Cortex of kidney (tissue), 1 donor: ENCODE measurements at places on chromosomes 7 and 10.

DNA sequence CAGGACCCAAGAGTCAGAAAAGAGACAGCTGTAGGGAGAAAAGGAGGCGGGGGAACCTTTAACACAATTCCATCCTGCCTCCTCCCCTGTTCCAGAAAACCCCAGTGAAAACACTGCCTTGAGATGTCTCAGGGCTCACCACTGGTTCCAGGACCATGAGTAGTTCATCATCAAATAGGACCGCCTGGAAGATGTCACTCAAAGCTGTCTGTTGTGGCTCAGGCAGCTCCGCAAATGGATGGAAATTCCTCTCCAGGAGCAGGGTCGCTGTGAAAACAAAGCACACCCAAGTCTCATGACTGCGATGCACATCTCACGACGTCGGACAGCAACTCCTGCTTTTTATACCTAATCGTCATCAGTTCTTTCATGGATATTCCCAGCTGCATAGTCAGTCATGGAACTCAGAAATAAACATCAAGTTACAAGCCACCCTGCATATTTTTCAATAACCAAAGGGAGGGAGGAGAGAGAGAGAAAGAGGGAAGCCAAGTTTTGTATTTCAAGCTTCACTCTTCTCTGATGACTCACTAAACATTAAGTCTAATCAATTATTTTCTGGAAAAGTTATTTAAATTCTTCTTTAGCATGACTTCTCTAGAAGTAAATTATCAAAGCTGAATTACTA is 49.2 kb downstream of the GSDME start:
- no peak for DNase-seq

GRCh38 chr7:32059289-32060011 is 10.8 kb downstream of the PDE1C start:
- DNase-seq = no peak

- DNase-seq = no peak
Observed at GRCh38 chr7:139582130-139582650, 58.7 kb downstream of the CLEC2L start.

GRCh38 chr7:84058311-84059076 is 136.1 kb downstream of the SEMA3A start:
- no peak for DNase-seq

GRCh38 chr10:10917031-10917430 is 100.6 kb upstream of the CELF2 start:
- DNase-seq = no peak

GRCh38 chr10:73459683-73460314 is 26.4 kb upstream of the MSS51 start:
- no peak for DNase-seq

- no peak for DNase-seq
Observed at GRCh38 chr7:155741805-155742204, 70.5 kb downstream of the SHH start.

GRCh38 chr7:22185559-22185958 is 171.4 kb downstream of the RAPGEF5 start:
- no peak for DNase-seq

DNA sequence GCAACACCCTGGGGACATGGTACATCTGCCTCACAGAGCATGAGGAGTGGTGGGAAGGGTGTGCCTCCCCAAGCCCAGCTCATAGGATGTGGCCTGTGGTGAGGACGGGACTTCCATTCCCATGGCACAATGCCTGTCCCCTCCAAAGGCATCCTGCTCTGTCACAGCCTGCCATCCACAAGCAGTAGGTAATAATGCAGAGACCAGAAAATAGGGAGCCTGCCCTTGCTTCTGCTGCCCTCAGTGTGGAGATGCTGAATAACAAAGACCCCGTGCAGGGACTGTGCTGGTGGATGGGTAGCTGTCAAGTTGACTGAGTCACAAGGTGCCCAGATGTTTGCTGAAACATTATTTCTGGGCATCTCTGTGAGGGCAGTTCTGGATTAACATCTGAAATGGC is 199.9 kb upstream of the GRB10 start:
- no peak for DNase-seq

- no peak for DNase-seq
Observed at GRCh38 chr7:45589061-45589460, 14.9 kb downstream of the ADCY1 start.

DNA sequence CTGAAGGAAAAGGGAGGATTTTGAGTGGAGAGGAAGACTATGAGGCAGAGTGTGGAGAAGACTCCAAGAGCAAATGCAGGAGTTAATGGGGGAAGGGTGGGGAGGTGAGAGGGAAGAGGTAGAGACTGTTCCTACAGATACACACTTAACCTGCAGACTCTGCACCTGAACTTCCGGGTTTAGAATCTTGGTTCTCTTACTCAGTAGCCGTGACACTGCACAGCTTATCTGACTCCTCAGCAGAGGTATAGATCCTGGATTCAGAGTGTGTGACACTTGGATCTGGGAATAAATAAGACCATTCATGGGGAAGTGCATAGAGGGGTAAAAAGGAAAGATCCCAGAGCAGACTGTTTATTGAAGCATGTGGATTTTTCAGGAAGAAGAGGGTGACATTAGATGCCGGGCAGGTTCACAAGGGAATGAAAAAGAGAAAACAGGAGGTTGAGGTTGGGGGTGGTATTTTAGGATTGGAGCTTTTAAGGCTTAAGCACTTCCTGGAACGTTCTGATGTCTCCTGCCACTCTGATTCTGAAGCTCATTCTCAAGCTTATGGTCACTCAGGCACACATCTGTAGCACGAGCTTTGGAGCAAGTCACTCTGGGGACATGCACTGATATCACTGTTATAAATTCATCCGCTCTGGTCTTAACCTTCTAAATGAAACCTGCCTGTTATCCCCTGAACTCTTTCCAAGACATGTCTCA is 5.7 kb upstream of the ZC3HAV1L start:
- no peak for DNase-seq
